ENCODE measurements at places on chromosomes 2 and 18. TPM values are rescaled to one million over a fixed set of nuclear protein-coding genes. Genes with fewer than 3 reads are reported as not detected.

KRTCAP3 gene
- total RNA-seq = 30.4 TPM

TTC31 gene
- 12.8 TPM for total RNA-seq

ATG4B gene
- total RNA-seq = 73.5 TPM

SIGLEC15 gene
- 3.5 TPM for total RNA-seq

HNRNPA3 gene
- 33.8 TPM for total RNA-seq

PDE11A gene
- total RNA-seq = not detected

GPR75 gene
- total RNA-seq = 1.4 TPM

SLC1A4 gene
- 7.9 TPM for total RNA-seq

RAB17 gene
- total RNA-seq = 65.1 TPM

STPG4 gene
- total RNA-seq = 6.9 TPM

SERPINB10 gene
- not detected for total RNA-seq

NABP1 gene
- total RNA-seq = 7.4 TPM

ATP6V1B1 gene
- total RNA-seq = 43.9 TPM

GNAL gene
- total RNA-seq = 0.23 TPM

LIPG gene
- total RNA-seq = 96.0 TPM

NFATC1 gene
- total RNA-seq = not detected

ACMSD gene
- total RNA-seq = not detected

NAGK gene
- total RNA-seq = 17.8 TPM

DSC3 gene
- total RNA-seq = 0.03 TPM

RTP5 gene
- total RNA-seq = not detected

CDH20 gene
- total RNA-seq = not detected

SERPINB12 gene
- not detected for total RNA-seq

TCF23 gene
- not detected for total RNA-seq

CRYGC gene
- total RNA-seq = not detected

SCG2 gene
- total RNA-seq = not detected

COBLL1 gene
- 12.4 TPM for total RNA-seq

TEX44 gene
- not detected for total RNA-seq

LINC00305 gene
- total RNA-seq = not detected

HNMT gene
- total RNA-seq = 18.8 TPM

C2orf66 gene
- not detected for total RNA-seq

SMC6 gene
- 6.6 TPM for total RNA-seq

SOX11 gene
- not detected for total RNA-seq

GNLY gene
- not detected for total RNA-seq

MTLN gene
- 130 TPM for total RNA-seq

ERCC3 gene
- 28.8 TPM for total RNA-seq

NAPG gene
- total RNA-seq = 20.2 TPM

SLC9A4 gene
- not detected for total RNA-seq

DLX2 gene
- not detected for total RNA-seq

MOCOS gene
- 6.2 TPM for total RNA-seq

ATP6V1C2 gene
- not detected for total RNA-seq

FBXO15 gene
- not detected for total RNA-seq

PRKAG3 gene
- not detected for total RNA-seq

NTSR2 gene
- total RNA-seq = not detected

RGPD3 gene
- 0.03 TPM for total RNA-seq

ASXL3 gene
- not detected for total RNA-seq

OXER1 gene
- total RNA-seq = not detected

TUBA3E gene
- not detected for total RNA-seq

FER1L5 gene
- total RNA-seq = 0.05 TPM

TGIF1 gene
- 264 TPM for total RNA-seq

ORC2 gene
- 11.0 TPM for total RNA-seq

ANO7 gene
- 4.1 TPM for total RNA-seq

CHRNG gene
- not detected for total RNA-seq

NLRC4 gene
- total RNA-seq = not detected

GRP gene
- not detected for total RNA-seq

ZNF804A gene
- total RNA-seq = not detected

All from HT-29 (cell line).